ENCODE measurements at places on chromosomes 12 and 14.

DNA sequence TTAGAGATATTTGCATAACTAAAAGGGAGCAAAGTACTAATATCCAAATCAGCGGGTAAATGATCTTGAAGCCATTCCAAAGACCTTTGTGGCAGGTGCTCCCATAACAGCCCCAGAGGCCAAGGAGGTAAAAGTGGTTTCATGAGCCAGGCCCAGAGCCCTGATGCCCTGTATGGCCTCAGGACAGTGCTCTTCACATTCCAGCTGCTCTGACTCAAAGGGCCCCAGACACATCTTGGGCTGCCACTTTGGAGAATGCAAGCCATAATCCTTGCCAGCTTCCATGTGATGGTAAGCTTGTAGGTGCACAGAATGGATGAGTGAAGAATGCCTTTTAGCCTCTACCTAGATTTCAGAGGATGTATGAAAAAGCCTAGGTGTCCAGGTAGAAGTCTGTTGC lies 933.4 kb downstream of the SLC16A7 start:
- DNase-seq, result no peak

GRCh38 chr12:6140651-6141447 lies 16.4 kb upstream of the VWF start:
- DNase-seq, result peak; percentile 78

DNA sequence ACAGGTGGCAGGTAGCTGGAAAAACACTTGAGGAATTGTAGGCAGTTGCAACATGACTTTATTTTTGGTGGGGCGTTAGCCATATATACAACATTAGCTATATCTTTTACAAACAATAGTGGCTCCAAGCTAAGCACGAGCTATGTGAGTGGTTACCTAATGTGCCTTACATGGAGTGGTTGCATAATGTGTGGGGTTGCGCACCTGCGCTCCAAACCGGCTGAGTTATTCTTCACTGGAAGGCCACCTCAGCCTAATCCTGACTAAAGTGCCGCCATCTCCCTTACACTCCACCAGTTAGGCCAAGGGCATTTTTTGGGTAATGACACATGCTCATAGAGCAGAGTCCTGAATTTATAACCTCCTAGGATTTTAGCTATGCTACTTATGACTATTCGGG lies 31.8 kb upstream of the G2E3 start:
- no peak for DNase-seq

- no peak for DNase-seq
Observed at GRCh38 chr14:101948666-101949216, 15.6 kb upstream of the DYNC1H1 start.

- no peak for DNase-seq
Observed at GRCh38 chr12:89882050-89882449, 173.4 kb upstream of the ATP2B1 start.

- DNase-seq, result peak; percentile 18
Observed at GRCh38 chr14:39469094-39469710, 37.0 kb upstream of the FBXO33 start.

GRCh38 chr14:33349871-33350270 lies 411.2 kb downstream of the NPAS3 start:
- no peak for DNase-seq

DNA sequence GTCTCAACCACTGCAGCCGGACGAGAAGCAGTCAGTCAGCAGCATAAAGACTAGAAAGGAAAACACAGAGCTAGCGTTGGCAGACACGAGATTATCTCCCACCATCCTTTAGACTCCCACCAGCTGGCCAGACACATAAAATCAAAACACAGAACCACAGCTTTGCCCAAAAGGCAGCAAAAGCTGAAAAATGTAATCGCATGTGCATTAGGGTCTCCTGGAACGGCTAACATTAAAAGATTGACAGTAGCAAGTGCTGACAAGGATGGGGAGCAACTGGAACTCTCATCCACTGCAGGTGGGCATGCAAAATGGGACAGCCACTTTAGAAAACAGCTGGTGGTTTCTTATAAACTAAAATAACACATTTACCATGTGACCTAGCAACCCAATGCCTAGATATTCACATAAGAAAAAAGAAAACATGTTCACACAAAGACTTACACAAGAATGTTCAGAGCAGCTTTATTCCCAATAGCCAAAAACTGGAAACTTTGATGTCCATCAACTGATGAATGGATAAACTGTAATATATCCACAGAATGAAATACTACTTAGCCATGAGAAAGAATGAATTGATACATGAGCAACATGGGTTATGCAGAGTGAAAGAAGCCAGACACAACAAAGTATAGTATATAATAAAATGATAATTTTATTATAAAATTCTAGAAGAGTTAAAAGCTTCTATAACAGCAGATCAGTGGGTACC lies 37.7 kb downstream of the NCOR2 start:
- DNase-seq, result no peak

DNA sequence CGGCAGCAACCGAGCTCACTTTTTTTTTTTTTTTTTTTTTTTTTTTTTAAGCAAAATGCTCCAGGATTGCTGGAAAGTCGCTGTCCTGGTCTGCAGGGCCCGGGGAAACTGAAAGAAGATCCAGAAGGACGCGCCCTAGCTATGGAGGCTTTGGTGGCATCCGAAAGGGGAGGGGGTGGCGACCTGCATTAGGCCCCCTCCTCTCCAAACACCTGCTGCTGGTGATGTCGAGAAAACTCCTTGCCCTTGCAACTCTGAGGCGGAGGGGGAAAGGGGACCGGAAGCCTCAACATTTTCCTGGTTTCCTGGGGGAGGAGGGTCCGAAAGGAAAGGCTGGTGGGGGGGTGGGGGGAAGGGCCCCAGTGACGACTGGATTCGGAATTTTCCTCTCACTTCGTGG lies 421.1 kb downstream of the VRK1 start:
- DNase-seq, result no peak

- no peak for DNase-seq
Observed at GRCh38 chr12:15794836-15795235, 5.6 kb upstream of the EPS8 start.

DNA sequence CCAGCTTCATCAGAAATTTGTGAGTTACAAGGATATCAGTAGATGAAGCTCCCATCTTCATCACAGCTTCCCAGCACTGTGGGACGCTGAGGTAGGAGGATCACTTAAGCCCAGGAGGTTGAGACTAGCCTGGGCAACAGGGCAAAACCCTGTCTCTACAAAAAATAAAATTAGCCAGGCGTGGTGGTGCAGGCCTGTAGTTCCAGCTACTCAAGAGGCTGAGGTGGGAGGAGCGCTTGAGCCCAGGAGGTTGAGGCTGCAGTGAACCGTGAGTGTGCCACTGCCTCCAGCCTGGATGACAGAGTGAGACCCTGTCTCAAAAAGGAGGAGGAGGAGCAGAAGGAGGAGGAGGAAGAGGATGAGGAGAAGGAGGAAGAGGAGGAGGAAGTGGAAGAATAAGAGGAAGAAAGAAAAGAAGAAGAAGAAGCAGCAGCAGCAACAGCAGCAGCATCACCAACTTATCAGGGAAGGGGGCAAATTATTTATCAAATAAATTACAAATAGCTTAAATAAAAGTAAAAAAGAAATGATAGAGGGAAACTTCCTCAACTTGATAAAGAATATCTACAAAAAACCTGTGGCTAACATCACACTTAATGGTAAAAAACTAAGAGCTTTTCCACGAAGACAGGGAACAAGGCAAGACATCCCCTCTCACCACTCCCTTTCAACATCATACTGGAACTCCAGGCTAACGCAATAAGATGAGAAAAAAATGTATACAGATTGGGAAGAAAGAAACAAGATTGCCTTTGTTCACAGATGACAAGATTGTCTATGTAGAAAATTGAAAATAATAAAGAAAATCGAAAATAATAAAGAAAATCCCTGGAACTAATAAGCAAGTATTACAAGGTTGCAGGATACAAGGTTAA lies 69.6 kb downstream of the NINJ2 start:
- no peak for DNase-seq

DNA sequence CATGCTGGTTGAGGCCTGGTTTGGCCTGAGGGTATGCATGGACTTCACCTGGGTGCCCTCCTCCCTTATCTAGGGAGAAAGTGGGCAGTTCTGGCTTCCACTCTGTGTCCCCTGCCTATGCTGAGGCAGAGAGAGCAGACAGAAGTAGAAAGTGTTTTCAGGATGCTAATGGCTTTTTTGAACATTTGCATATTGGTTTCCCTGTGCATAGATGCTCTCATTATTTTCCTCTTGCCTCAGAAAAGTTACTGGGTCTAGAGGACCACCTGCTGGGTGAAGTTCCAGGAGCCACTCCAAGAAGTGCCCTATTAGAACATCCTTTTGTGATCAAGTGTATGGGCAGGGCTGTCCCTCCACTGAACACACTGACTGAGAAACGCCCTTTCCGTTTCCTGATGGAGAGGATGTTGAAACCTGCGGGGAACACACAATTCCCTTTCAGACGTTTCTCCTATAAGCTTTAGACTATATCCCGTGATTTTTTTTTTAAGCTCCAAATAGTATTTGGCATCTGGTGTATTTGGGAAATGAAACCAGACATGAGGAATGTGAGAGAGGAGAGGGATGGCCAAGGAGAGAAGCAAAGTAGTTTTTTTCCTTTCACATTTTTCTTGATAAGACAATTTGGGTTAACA lies 66.6 kb downstream of the DAAM1 start:
- no peak for DNase-seq

DNA sequence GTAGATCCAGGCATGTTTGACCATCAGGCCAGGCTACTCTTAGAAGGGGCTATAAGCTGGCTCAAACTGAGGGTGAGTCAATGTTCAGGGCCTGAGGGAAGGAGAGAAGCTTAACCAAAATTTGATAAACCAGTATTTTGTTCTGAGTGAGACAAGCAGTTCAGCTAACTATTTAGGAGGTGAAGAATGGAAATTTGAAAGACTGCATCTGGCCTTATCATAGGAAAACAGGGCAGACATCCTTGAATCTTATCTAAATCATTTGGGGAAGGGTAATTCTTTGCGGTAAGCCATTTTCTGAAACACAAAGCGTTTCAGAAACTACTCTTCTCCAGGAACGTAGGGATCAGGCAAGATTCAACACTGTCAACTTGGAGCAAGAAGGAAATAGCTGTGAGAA lies 447.2 kb downstream of the SOX5 start:
- no peak for DNase-seq

DNA sequence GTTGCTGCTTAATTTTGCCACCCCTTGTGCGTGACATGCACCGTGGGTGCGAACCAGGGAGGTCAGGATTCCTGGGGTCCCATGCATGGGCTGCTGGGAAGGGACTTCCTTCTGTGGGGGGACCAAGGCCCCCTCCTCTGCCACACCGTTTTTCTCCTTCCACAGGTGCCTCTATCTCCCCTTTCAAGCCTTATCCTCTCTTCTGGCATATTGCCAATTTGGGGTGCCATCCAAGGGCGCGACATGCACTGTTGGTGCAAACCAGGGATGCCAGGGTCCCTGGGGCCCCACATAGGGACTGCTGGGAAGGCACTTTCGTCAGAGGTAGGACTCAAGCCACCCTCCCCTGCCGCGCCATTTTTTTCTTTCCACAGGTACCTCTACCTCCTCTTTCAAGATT lies 289.0 kb downstream of the ALG10 start:
- DNase-seq, result no peak

GRCh38 chr12:122322501-122322900 lies 56.2 kb upstream of the VPS33A start:
- no peak for DNase-seq

- no peak for DNase-seq
Observed at GRCh38 chr12:93483151-93483807, 16.0 kb downstream of the MRPL42 start.

GRCh38 chr12:15800278-15800677 lies 11.1 kb upstream of the EPS8 start:
- DNase-seq, result no peak

GRCh38 chr14:31484754-31485153 lies 3.1 kb downstream of the GPR33 start:
- no peak for DNase-seq

DNA sequence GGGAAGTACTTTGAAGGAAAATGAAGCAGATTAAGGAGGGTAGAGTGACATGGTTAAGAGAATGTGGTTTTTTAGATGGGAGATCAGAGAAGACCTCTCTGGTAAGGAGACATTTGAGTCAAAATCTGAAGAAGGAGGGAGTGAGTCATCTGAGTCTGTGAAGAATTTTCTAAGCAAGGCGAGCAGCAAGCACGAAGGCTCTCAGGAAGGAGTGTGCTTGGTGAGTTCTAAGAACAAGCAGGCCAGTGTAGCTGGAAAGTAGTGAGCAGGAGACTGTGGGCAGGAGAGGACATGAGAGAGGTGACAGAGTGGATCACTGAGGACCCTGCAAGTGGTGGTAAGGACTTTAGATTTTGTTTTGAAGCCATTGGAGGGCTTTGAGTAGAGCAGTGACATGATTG lies 76.3 kb upstream of the FUT8 start:
- DNase-seq, result no peak
